ENCODE measurements at places on chromosomes 3 and 15.

- DNase-seq: peak; percentile 80
These were observed 84.4 kb downstream of the SEMA5B start for GRCh38 chr3:122942937-122943827.

DNA sequence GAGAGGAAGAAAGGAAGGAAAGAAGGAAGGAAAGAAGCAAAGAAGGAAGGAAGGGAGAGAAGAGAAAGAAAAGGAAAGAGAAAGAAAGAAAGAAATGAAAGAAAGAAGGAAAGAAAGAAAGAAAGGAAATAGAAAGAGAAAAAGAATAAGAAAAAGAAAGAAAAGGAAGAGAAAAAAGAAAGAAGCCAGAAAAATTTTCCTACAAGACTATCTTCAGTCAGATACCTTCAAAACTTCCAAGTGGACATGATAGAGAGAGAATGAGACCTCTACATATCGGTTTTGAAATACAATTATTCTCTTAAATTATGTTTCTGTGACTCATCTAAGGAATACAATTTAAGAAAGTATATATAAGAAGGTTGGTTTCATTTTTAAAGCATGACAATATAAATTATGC is 1369.0 kb downstream of the ZPLD1 start:
- no peak for DNase-seq

DNA sequence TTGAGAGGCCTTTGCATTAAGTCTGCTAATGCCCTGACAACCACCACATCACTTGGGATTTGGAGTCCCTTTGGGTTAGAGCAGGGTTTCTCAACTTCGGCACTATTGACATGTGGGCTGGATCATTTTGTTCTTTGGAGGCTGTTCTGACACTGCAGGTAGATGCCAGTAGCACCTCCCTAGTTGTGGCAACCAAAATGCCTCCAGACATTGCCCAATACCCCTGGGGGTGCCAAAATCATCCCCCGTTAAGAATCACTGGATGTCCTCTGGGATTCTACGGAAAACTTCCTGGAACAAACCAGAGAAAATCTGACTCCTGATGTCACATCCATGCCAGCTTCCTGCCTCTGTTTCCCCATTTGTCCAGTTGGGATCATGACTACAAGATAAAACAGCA is 37.2 kb upstream of the BLM start:
- DNase-seq: no peak

- no peak for DNase-seq
These were observed 85.3 kb upstream of the CLDN18 start for GRCh38 chr3:137924628-137925027.

- no peak for DNase-seq
These were observed 49.2 kb downstream of the CTDSPL start for GRCh38 chr3:37910671-37911400.

DNA sequence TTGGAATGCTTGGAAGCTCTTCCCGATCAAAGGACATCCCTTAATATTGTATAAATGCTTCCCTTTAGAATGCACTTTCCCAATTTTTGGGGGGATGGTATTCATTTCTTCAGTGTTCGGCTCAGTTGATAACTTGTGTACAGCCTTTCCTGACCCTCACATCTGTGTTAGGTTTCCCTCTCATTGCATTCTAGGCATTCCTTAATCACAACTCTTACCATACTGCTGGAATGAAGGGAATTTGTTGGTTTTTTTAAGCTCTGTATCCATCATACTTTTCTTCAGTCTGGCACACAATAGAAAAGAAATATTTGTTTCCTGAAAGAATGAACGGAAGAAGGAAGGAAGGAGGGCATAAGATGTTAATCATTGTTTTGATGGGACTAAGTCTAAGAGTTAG is 119.5 kb downstream of the CHST2 start:
- DNase-seq: no peak

DNA sequence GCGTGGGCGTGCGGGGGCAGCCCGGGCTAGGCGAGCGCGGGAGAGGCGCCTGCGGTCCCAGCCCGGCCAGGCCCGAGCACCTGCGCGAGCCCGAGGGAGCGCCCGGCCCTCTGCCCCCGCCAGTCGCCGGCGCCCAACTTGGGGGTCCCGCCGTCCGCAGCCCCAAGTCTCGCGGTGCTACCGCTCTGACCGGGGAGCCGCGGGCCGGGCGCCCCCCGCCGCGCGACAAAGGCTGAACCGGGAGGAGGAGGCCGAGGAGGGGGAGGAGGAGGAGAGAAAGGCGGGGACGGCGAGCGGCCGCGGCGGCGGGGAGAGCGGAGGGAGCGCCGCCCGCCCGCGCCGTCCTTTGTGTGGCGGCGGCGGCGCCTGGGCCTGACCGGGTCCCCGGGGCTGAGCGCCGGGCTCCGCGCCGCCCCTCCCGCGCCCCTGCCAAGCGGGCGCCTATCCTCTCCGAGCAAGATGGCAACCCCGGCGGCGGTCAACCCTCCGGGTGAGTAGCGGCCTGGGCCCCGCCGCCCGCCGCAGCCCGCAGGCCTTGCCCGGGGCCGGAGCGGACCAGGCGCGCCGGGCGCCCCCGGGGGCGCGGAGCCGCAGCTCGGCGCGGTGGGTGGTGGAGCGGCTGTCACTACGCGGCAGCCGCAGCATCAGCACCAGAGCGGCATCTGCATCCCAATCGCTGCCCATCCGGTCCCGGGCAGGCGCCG is at the start of gene ARNT2:
Gene ARNT2, plus strand, starts transcription at position 326 of the 704 bp plus-strand sequence. Its CDS starts 134 bp downstream, at position 460.
- DNase-seq: peak; percentile 77

DNA sequence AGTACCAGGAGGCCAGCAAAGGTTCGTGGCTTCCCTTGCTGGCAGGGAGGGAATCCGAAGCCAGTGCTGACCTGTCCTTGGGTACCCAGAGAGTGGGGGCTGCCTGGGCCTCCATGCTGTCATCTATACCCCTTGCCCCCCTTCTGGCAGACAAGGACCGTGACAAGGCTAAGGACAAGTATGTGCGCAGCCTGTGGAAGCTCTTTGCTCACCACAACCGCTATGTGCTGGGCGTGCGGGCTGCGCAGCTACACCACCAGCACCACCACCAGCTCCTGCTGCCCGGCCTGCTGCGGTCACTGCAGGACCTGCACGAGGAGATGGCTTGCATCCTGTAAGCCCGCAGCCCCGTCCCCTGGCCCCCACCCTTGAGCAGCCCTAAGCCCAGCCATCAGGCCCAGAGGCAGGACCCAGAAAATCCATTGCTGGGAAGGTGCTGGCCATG is 2.8 kb downstream of the FES start:
- no peak for DNase-seq

DNA sequence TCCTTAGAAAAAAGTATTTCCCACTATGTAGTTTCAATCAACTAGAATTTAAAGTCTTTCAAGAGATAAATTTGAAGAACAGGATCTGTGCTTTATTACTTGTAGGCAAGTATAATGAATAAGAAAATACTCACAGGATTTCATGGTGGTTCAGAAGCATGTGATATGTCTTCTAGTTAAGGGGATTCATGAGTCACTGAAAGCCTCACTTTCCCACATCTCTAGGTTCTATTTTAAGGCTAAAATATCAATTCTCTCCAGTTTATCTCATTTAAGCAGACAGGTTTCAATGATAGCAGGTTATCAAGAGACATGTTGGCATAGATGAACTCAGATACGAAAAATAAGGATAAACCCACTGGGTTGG is 437.8 kb upstream of the BCHE start:
- no peak for DNase-seq
